ENCODE measurements at places on chromosomes 2 and 18.

- peak; percentile 43 for DNase-seq
These were observed 253.5 kb downstream of the LDLRAD4 start for GRCh38 chr18:13471971-13472628.

DNA sequence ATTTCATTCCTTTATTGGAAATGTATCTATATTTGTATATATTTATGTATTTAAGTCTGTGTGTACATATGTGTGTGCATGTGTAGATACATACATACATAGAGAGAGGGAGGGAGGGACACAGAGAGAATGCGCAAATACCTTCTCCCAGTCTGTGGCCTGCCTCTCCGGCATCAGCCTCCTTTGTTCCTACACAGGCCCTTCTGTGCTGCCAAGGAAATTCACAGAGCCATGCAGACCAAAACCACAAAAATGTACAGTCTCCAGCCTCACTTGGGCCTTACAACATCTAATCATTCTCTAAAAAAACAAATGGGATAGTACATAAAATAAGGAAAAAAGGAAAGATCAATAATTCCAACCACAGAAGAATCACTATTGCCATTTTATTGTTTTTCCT lies 8.8 kb upstream of the CRACDL start:
- DNase-seq: no peak

GRCh38 chr2:228839421-228839876 lies 431.6 kb downstream of the PID1 start:
- DNase-seq: no peak

DNA sequence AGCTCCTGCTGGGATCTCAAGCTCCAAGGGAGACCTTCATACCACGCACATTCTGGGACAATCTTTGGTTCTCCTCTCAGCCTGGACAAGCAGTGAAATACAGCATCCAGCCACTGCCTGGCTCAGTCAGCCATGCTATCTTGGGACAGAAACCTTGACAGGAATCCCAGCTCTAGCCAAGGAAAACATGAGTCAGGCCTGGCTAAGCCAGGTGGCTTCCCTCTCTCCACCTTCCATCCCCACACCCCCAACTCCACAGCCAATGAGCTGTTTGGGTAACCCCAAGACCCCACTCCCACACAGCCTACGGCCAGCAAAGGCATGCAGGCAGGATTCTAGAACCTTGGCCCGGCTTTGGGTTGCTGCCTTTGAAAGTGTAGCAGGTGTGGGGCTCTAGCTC lies 64.9 kb downstream of the MCFD2 start:
- no peak for DNase-seq

GRCh38 chr2:7673853-7674252 lies 756.6 kb downstream of the RNF144A start:
- no peak for DNase-seq

- no peak for DNase-seq
These were observed 123.0 kb downstream of the ACAA2 start for GRCh38 chr18:49690312-49690711.

- DNase-seq: no peak
These were observed 45.5 kb downstream of the KCTD1 start for GRCh38 chr18:26502823-26503222.

GRCh38 chr2:121699421-121700333 lies 37.0 kb downstream of the NIFK start:
- DNase-seq: peak; percentile 66

DNA sequence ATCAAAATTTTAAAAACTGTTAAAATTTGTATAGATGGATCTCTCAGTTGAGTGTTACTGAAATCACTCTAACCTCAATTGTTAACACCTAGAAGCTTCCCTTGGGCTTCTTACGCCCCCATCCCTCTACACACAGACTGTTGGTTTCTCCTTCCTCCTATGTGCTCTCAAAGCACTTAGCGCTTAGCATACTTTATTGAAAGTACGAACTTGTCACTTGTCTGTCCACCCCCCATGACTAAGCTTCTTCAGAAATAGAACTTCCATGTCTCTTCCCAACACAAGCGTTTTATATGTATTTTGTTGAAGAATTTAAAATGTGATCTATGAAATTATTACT lies 441 bp downstream of the MPHOSPH10 start:
- DNase-seq: no peak

DNA sequence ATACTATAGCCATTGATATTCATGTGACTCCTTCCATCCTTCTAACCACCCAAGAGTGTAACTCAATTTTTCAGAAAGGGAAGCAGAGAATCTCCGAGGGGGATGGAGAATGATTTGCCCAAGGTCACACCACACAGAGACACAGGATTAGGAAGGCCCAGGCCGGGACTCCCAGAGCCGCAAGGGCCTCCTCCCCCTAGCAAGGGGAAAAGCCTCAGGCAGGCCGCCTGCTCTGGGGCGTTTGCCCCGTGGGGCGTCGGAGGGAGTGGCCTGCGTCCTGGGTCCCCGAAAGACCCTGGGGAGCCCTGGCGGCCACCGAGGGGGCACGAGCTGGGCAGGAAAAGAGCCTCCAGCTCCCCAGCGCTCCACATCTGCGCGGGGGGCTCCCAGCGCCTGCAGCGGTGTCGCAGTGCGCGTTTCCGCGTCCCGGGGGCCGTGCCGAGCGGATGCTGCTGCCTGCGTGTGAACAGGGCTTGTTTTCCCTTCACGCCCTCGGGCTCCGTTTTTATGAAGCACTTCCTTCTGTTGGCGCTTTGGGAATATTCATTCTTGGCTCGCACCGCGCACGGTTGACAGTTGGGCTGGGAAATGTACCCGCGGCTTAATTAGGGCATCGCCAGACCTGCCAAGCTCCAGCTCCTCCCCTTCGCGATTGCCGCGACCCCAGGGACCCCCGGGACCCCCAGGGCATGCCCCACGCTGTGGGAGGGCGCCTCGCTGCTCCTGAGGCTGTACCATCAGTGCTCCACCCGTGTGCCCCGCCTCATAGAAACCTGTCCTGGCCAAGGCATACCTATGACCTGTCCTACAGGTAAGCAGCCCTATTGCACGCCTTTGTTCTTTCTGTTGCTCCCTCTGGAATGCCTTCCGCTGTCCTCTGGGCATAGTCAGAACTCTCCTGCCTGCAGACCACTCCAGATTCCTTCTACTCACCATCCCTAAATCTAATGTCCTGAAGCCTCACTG lies 158.9 kb upstream of the GLI2 start:
- DNase-seq: no peak

DNA sequence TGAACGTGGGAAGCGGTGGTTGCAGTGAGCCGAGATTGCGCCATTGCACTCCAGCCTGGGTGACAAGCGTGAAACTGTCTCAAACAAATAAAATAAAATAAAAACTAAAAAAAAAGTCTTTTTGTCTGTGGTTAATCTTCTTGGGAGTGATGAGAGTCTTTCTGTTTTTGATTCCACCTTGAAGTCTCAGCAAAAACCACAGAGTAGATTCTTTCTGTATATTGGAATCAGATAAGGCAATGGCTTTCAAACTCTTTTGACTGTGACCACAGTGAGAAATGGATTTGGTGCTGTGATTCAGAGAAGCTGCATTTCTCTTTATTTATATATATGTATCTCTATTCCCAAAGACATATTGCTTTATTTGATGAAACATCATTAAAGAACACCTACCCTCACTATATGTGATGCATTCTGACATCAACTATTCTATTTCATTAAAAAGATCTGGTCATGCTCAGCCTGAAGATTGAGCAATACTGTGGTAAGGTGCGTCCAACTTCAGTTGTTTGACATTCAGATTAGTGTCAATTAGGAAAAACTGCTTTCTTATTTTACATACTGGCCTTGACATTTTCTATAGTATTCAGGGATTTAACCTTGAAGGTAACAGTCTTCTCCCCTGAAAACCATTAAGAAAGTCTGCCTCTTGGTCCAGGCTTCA lies 15.6 kb downstream of the HRH4 start:
- no peak for DNase-seq

GRCh38 chr18:46034230-46034629 lies 37.8 kb downstream of the PSTPIP2 start:
- no peak for DNase-seq

DNA sequence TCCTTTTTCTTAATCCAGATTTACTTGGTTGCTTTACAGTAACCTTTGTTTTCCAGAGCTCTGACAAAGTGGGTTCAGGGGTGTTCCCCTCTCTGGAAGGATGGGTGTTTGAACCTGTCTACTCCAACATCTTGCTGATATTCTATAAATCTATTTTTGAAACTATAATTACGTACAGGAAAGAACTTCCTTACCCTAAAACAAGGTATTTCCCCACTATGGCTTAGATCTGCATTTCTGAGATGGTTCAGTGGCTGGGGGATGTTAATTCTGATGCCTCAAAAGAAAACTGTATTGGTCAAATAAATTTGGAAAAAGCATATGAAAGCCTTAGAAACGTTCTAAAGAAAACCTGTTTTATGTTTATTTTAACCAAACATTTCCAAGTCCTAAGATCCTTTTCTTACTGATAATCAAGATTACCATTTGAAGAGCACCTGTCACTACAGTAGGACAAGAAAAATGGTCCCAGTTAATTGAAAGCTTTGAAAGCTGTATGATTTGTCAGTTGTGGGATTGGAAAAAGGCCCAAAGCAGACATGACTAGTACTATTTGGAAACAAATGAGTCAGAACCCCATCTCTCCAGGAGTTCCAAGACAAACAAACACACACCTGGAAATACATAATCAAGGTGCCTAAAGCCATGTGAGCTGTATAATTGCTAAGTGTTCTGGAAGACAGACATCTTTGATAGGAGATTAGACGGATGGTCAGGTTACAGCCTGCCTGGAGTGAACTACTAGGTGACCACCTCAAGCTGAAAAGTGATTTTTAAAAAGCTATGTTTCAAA lies 57.5 kb downstream of the KDM3A start:
- DNase-seq: no peak

GRCh38 chr2:27509326-27509725 lies 12.7 kb downstream of the GCKR start:
- peak; percentile 84 for DNase-seq

DNA sequence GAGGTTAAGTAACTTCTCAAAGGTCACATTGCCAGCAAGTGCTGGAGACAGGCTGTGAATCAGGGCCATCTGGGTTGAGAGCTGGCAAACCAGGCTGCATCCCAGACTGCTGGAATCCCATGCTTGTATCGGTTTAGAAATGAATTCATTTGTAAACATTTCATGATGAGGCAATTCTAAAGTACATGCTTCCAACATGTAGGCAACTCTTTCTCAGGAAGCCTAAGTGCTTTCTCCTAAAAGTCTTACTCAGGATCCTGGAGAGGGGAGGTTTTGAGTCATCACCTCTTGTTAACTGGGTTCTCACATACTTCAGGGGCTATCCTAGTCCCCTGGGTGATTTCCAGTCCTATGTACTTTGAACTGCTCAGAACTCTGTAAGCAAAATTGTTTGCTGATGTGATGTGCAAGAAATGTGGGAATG lies 416.5 kb downstream of the MEIS1 start:
- DNase-seq: no peak

DNA sequence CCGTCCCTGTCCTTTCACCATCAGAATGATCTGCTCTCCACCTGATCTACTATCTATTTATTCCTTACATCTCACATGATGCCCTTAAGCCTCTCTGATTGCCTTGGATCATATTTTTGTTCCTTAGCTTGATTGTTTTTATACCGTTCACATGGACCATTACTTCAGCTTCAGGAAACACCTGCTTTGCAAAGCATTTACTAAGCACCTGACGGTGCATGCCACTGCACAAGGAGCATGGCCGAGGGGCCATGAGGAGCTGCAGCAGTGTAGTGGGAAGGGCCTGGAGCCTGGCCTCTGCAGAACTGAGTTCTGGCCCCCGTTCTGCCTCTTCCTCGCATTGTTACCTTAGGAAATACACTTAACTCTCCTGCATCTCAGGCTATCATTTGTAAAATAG lies 124.1 kb upstream of the NDUFV2 start:
- no peak for DNase-seq

GRCh38 chr18:49743117-49743567 lies 70.2 kb downstream of the ACAA2 start:
- no peak for DNase-seq

GRCh38 chr2:122236152-122236874 lies 480.9 kb downstream of the TSN start:
- no peak for DNase-seq

DNA sequence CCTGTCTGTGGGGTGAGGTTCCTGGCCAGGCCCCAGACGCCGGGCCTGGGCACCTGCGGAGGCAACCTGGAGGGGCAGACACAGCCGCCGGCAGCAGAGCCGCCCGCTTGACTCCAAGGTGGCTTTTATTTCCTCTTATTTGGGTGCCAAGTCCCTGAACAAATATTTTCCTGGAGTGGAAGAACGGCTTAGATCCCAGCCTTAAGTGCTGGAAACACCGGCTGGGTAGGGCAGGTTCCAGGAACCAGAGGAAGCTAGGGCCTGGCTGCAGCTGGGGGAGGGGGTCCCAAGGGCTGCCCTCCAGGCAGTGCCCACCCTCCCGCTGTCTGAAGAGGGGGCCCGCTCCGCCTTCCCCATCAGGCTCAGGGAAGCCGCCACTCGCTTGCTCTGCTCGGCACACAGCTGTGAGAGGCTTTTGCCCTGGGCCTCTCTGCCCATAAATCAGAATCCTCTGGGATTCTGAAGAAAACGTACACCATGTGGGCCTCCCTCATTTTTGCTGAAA lies 28.2 kb downstream of the SDC1 start:
- peak; percentile 92 for DNase-seq

GRCh38 chr18:39946623-39947061 lies 2008.4 kb upstream of the PIK3C3 start:
- no peak for DNase-seq

DNA sequence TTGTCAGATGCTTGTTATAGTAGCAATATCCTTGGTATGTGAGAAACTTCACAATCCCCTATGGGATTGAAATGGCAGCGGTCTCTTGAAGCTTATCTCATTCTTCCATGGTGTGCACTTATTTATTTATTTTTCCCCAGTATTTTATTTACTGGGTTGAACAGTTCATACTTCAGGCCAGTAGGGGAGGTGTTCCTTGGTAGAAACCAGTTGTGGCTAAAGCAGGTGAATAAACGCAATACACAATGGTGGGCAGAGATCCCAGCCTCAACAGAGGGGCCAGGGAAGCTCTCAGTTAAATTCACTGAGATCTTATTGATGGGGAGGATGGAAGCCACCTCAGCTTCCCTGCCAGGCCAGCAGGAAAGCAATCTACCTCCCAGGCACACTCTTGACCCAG lies 93.7 kb upstream of the SRD5A2 start:
- no peak for DNase-seq

DNA sequence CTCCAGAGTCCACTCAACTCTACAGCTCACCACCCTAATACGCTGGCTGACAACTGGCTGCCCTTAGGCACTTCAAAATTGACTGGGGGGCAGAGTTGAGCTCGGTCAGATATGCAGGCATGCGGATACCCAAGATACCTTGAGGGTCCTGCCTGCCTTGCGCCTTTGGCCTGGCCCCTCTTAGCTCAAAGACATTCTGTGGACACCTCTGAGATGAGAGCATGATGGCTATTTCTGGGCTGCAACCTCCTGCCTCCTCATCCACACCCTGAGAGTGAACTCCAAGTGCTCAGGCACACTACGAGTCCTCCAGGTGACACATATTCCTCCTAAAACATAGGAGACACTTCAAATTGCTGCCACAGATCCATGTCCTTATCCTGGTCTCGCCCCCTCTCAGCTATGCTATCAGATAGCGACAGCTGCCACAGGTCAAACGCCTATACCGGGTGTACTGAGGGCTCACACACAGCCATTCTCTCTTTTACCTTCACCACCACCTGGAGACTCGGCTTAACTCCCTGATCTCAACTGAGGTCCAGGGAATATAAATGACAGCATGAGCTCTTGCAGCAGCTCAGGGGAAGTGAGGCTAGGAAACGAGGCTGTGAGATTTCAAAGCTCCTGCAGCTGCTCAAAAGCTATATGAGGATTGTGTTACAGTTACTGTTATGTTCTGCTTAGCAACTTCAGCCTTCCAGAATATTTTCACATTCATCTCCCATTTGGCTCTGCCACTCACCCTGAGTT lies 60.5 kb upstream of the TEX51 start:
- no peak for DNase-seq

- DNase-seq: no peak
These were observed 28.4 kb downstream of the C2orf76 start for GRCh38 chr2:119338272-119338671.

Data from NCI-H2029 (cell line).